ENCODE measurements at places on chromosomes 2 and 18.

- DNase-seq: no peak
Observed at GRCh38 chr2:240604291-240604938, 17.9 kb downstream of the CAPN10 start.

DNA sequence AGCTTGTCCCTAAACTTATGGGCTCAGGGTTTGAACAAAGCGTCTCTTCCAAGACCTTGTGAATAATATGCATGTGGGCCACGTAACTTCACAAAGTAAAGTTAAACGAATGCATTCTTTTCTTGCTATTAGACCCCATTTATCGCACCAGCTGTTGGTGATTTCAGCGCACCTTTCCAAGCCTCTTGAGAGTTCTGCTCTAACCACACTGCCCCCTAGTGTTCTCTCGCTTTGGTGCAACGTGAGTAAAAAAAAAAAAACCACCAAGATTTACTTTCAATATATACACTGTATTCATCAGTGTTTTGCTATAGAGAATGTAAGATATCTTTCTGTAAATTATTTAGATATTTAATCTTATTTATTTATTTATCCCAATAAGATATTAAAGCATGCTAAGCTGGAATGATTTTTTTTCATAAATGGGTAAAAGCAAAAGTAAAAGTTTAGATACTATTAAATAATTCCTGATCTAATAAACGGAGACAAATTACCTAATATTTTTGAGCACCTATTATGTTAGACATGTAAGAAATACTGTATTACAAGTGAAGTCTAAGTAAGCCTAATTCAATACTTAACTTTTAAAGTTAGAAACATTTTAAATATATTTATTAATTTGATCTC is 459.5 kb downstream of the DLGAP1 start:
- peak; percentile 14 for DNase-seq

- DNase-seq: no peak
Observed at GRCh38 chr2:223488814-223489213, 113.3 kb downstream of the SCG2 start.

- no peak for DNase-seq
Observed at GRCh38 chr2:64737547-64737946, 83.8 kb upstream of the SERTAD2 start.

DNA sequence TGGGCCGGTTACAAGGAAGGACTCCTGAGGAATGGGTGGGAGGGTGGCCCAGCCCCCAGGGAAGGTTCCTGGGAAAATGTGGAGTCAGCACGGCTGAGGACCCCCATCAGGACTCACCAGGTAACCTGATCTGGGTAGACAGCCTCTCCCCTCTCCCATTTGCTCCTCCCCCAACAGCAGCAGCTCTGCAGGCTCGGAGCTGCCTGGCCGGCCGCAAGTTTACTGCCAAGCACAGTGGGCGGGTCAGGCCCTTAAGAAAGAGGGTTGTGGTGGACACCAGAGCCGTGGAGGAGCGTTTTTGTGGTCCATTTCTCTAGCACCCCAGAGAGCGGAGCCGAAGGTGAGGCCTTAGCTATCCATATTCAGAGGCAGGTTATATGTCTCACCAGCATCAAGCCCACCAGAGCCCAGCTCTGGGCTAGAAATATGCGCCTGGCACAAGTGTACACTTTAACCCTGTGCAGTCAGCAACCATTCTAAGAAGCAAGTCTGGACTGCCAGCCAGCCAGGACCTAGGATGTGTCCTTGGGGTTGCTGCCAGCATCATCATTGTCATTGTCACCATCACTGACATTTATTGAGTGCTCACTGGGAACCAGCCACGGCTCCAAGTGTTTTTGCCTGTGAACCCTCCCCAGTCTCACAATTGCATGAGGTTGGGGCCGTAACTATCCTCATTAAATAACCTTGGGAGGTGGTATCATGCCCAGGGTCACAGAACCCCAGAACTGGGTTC is 190.1 kb downstream of the KLHL29 start:
- no peak for DNase-seq

- peak; percentile 37 for DNase-seq
Observed at GRCh38 chr2:144162652-144163051, 357.3 kb downstream of the ZEB2 start.

- DNase-seq: no peak
Observed at GRCh38 chr2:175156534-175156933, 11.5 kb downstream of the ATF2 start.

Data from germinal center (tissue), 1 donor.